ENCODE measurements at places on chromosomes 6 and 20.

GRCh38 chr6:28632326-28632851, 106.7 kb downstream of the GPX5 start:
- DNase-seq = no peak

GRCh38 chr6:158604048-158604406, 40.5 kb downstream of the DYNLT1 start:
- DNase-seq = no peak

DNA sequence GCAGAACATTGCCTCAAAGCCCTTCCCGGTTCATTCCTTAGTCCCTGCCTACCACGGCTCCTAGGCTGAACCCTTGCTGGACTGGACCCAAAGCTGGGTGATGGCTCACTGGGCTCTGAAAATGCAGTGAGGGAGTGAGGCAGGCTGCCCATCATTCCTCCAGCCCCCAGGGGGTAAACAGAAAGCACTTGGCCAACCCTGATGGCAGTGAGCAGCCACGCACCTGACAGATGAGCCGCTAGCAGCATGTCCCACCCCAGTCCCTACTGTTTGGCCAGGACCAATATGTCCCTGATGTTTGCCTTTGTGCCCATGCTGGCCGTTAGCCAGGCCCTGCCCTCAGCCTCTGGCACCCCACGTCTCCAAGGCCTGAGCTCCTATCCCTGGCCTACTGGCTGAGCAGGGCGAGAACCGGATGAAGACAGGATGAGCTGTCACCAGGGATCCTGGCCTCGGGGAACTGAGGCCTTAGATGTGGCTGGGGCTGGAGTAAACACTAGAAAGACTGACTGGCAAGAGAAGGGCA, 19.4 kb upstream of the BAK1 start:
- DNase-seq = no peak

DNA sequence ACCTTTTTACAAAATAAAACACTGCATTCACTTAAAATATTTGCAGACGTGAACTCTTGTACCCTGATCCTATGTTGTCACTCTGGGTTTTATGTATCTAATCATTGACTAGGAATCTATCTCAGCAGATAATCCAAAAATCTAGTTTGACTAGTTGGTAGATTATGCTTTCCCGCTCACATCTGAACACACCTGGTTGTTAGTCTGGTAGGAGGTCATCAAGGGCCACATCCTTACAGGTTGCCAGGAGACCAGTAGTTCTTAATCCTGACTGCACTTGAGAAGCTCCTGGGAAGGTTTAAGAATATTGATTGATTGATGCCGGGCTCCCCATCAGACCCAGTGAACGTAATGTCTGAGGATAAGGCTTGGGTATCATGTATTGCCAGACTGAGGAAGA, 104.4 kb downstream of the MTHFD1L start:
- DNase-seq = no peak

DNA sequence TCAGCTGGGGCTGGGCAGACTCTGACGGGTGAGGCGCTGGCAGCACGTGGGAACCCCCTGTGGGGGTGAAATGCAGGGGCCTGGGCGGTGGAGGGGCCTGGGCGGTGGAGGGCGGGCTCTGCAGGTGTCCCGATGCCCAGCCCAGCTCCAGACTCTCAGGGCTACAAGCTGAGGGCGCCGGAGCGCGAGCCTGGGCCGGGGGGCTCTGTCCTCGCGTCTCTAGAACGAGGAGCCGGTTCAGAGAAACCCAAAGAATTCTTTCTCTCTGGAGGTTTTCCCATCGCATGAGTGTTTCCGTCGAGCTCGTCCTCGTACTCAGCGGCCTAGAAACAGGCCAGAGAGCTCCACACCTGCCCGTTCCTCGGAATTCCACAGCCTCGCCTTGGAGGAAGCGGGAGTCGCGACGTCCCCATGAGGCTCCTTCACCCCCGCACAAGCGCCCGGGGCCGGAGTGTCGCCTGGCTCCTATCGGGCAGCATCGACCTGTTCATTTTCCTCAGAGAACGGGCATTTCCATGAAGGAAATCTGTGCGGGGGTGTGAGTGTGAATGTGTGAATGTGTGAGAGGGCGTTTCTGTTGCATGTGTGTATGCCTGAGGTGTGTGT, 76.9 kb downstream of the SMOC2 start:
- no peak for DNase-seq

DNA sequence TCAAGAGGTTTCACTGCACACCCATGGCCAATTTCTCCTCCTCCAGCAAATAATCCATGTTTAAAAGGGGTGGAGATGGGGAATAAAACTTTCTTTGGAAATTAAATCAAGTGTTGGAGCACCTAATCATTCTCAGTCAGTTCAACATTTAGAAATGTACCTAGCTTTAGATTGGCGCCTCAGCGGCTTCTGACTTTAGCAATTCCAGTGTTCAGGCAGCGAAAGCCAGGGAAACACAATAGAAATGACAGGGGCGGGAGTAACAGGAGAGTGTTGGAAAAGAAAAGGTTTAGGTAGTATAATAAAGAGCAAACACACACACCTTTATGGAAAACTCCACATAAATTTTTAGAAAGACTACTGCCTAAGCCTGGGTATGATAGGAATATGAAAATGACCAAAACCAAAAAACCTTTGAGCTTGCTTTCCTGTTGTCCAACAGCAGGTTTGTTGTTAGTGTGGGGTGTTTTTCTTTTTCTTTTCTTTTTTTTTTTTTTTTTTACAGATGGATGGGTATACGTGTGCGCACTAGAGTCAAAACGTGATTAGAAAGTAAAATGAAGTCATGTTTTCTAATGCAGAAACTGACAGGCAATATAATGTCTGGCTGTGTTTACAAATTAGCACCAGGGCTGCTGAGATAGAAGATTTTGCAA, 7.7 kb downstream of the TFAP2A start:
- DNase-seq = no peak

- DNase-seq = no peak
Observed at GRCh38 chr6:89999945-90000825, 105.9 kb downstream of the GJA10 start.

- DNase-seq = no peak
Observed at GRCh38 chr6:72410769-72411168, 211.1 kb upstream of the KCNQ5 start.

GRCh38 chr6:53058388-53059195, 6.6 kb upstream of the FBXO9 start:
- DNase-seq = no peak

- no peak for DNase-seq
Observed at GRCh38 chr6:170091639-170092579, 199.0 kb downstream of the DLL1 start.

DNA sequence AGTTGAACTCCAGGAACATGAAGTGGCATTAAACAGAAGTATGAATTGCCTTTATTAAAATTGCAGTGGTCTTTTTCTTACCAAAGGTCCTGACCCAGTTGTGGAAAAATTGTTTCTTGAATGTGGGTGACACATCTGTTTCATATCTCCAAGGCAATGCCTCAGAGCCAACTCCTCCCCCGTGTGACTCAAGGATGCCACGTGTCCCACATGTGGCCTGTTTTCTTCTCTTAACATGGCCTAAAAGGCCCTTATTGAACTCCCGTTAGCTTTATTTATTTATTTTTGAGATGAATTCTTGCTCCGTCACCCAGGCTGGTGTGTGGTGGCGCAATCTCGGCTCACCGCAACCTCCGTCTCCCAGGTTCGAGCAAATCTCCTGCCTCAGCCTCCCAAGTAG, 128.4 kb upstream of the ESR1 start:
- DNase-seq = no peak

- DNase-seq = peak; percentile 61
Observed at GRCh38 chr6:129860908-129861665, at the start of gene TMEM244. Gene TMEM244, minus strand, starts transcription at chr6:129861315. Its CDS starts 127 bp downstream, at chr6:129861188.

- no peak for DNase-seq
Observed at GRCh38 chr6:69937402-69938136, 71.2 kb downstream of the COL19A1 start.

DNA sequence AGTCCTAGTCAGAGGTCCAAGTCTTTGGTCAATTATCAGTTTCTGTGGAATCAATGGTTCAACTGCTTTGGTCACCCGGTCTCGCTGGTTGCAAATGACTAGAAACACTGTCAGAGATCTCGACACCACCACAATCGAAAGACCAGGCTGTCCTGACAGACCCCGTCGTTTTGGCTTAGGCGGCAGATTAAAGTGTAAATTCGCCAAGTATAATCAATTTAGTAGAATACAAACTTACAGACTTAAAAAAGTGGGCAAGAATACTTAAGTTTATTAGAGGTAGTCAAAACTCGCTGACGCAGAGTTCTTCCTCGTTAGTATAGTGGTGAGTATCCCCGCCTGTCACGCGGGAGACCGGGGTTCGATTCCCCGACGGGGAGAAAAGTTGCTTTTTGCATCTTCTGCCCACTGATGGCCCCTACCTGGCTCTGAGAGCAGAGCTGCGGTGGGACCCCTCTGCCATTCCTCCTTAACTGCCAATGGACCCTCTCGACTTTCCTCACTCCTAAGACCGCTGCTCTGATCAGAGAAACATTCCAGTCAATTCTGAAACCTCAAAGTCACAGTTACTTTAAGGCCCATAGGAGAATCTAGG, 30.6 kb upstream of the ZNF184 start:
- DNase-seq = peak; percentile 33

GRCh38 chr20:49323622-49324238, 45.9 kb upstream of the ZNFX1 start:
- DNase-seq = peak; percentile 37

GRCh38 chr6:78749326-78749725, 118.0 kb upstream of the IRAK1BP1 start:
- peak; percentile 50 for DNase-seq

DNA sequence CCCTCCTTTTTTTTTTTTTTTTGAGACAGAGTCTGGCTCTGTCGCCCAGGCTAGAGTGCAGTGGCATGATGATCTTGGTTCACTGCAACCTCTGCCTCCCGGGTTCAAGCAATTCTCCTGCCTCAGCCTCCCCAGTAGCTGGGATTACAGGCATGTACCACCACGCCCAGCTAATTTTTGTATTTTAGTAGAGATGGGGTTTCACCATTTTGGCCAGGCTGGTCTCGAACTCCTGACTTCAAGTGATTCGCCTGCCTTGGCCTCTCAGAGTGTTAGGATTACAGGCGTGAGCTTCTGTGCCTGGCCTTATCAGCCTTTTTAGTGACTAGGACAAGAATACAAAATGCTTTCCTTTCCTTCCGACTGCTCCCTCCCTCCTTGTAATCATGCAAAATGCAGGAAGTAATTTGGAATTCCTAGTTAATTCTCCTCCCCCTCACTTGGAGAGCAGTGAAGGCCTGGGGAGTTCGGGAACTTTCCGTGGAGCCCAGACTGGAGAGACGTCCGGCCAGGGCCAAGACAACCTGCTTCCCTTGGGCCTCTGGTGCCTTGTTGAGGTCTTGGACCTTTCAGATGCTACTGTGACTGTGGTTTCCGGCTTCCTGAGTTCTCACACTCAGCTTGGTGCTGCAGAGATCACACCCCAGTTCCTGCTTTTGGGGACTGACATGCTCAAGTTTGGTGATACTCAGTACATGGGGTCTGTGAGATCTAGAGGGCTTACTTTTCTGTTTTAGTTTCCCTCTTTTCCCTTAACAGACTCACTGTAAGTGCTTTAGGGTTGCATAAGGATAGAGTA, 3.9 kb upstream of the PHF20 start:
- no peak for DNase-seq

DNA sequence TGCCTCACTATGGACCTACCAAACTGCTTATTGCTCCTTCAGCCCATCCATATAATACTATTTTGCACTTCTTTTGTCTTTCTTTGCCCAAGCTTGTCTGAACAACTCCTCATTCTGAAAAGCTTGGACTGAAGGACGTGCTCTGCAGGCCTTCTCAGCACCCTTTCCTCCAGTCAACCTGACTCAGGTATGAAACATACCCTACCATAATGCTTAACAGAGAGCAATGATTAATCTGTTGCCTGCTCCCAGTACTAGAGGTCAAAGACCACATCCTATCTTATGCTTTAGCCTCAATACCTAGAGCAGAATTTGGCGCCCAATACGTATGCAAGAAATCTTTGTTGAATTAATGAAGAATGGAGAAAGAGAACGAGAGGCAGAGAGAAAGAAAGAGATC, 55.2 kb downstream of the ATXN1 start:
- no peak for DNase-seq

DNA sequence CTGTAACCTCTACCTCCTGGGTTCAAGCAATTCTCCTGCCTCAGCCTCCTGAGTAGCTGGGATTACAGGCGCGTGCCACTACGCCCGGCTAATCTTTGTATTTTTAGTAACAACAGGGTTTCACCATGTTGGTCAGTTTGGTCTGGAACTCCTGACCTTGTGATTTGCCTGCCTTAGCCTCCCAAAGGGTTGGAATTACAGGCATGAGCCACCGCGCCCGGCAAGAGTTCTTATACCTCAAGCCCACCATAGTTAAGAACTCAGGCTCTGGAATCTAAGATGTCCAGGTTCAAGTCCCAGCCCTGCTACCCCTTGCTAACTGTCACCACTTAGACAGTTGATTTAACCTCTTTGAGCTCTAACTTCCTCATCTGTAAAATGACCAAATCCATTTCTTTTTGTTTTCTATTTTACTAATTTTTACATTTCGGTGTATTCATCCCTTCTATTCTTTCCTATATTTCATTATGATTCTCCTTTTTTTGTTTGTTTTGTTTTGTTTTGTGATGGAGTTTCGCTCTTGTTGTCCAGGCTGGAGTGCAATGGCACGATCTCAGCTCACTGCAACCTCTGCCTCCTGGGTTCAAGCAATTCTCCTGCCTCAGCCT, 104.8 kb upstream of the ZNF217 start:
- DNase-seq = no peak

- no peak for DNase-seq
Observed at GRCh38 chr6:133964052-133964451, 11.0 kb downstream of the TBPL1 start.

GRCh38 chr20:49832632-49833327, 20.2 kb downstream of the SLC9A8 start:
- DNase-seq = no peak

- DNase-seq = peak; percentile 33
Observed at GRCh38 chr6:32933661-32934085, 7.2 kb downstream of the HLA-DMB start.

DNA sequence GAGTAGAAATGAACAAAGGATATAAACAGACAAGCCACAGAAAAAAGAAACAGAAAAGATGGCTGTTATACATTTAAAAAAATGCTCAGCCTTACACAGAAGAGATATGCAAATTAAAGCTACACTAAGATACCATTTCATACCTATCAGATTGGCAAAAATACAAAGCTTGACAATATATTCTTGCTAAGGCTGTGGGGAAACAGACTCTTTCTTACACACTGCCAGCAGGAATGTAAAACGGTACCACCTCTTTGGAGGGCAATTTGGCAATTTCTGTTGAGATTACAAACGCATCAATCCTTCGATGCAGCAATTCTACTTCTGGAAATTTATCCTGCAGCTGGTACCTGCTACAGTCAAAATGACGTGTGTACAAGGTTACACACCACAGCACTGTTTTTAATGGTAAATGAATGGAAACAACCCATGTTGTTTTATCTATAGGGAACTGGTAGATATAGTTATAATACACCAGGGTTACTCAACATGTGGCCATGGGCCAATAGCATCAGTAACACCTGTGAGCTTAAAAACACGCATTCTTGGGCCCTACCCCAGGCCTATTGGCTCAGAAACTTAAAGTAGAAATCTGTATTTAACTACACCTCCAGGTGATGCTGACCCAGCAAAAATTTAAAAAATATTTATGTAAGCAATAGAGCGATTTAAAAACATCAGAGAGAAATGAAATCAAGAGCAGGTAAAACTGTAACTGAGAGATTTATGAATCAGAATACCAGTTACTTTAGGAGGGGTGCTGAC, 53.3 kb downstream of the TRAM2 start:
- no peak for DNase-seq

All from fibroblast of skin of left biceps (primary cell).